Activated CD4-positive, alpha-beta T cell treated with anti-CD3 and anti-CD28 coated beads, Interleukin-10, Interleukin-2, amounts not matched to agents 100 ng/mL and 50 ng/mL, durations not matched to agents 16 hours and 8 hours (primary cell): ENCODE measurements at places on chromosomes 16 and 17.

GRCh38 chr17:33115366-33115765, 123.7 kb downstream of the SPACA3 start:
- no peak for DNase-seq

- no peak for DNase-seq
These were observed 1.5 kb downstream of the SDR42E2 start for GRCh38 chr16:22163806-22164205.

GRCh38 chr17:61519139-61519538, 66.9 kb downstream of the TBX4 start:
- no peak for DNase-seq

DNA sequence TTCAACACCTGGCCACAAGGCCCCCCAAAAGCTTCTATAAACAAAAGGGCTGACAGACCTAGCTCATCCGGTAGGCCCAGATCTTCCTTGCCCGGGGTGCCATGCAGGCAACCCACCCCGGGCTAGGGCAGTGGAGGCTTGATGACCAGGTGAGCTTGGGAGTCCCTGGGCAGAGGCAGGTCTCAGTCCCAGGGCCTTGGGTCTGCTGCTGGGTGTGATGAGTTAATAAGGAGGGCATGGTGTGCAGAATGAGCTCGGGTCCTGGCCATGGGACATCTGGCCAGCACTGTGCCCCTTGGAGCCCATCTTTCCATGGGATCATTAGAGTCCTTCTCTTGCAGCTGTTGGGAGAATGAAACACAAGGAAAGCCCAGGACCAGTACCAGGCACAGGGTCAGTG, 20.2 kb upstream of the MPRIP start:
- DNase-seq, result no peak

DNA sequence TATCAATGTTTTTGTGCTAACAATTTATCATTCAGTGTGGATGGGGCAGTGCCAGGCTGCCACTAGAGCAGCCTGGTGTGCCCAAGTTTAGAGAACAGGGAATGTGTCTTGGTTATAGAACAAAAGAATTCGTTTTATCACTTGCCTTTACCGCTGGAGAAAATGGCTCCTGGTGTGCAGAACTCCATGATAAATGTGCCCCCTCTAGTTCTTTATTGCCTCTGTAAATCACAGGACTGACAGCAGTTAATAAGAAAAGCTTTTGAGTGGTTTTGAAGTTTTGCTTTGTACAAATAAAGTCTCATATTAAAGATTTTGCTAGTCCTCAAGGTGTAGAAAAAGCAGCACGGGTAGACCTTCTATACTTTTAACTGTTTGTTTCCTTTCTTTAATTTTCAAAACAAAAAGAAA, 28.2 kb upstream of the PSMD7 start:
- DNase-seq, result no peak

- DNase-seq, result peak; percentile 13
These were observed 6.3 kb upstream of the USP31 start for GRCh38 chr16:23155445-23156049.

DNA sequence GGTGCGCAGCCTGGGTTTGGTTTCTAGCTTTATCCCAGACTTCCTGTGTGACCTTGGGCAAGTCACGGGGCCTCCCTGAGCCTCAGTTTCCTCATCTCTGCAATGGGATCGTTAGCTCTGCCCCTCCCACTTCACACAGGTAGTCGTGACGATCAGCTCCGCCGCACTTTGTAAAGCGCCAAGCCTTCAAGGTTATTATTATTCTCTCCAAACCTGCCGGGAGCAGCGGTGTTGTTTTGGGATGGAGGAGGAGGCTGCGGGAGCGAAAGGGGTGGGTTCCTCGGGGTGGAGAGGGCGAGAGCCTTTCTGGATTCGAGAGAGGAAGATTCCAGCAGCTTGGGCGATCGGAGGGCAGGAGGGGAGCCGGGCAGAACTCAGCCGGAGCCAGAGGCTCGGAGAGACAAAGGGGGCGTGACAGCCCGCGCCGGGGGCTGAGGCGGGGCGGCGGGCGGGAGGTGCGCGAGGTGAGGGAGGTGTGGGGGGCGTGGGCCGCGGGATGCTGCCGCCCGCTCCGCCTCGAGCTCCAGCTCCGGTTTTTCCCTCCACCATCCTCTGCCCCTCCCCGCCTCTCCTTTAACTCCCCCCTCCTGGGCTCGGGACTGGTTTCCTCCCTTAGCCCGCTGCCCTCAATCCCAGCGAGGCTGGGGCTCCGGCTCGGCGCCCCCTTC, at the start of gene EFNB3:
Gene EFNB3 (plus strand): TSS at position 602 of the 668 bp plus-strand sequence. CDS start 397 bp downstream, outside the sequence.
- no peak for DNase-seq

DNA sequence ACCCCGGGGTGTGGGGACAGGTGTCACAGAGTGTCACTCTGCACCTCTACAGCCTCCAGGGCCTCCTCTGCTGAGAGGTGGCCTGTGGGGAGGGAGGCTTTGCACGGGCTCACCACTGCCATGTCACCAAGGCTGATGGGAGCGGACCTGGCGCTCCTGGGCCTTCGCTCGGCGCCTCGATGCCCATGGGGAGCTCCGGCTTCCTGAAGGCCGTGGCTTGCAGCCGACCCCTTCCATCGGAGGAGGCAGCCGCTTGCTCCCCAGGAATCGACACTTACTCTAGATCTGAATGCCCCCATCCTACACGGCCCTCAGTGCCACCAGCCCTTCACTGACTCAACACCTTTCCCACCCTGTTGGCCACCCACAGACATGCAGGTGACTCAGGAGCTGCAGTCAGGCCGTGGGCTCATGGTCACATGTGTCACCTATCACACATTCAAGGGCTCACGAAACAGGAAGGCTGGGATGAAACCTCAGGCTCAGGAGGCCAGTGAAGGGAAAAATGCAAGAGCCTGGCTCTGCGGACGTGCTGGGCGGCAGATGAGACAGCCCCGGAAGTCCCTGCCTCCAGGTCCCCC, 11.9 kb downstream of the LGALS3BP start:
- no peak for DNase-seq

GRCh38 chr17:72863526-72864211, 228.8 kb downstream of the SLC39A11 start:
- DNase-seq, result peak; percentile 71

DNA sequence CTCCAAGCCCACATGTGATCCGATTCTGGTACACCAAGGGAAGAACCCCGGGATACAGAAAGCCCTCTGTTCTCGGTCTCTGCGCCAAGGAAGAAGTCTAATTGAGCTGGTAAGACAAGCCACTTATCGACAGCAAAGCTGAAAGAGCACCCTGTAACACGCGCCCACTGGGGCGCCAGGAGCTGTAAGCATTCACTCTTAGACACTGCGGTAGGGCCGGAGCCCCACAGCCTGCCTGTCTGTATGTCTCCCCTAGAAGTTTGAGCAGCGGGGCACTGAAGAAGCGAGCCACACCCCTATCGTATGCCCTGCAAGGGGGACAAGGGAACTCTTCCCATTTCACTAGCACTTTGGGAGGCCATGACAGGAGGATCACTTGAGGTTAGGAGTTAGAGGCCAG, 27.0 kb upstream of the MEIOC start:
- DNase-seq, result no peak
